ENCODE measurements at places on chromosomes 16 and 17. TPM values are rescaled to one million over a fixed set of nuclear protein-coding genes. Genes with fewer than 3 reads are reported as not detected.
A peak's percentile ranks its signal among the peaks of the same experiment; 100 is the strongest.

DNA sequence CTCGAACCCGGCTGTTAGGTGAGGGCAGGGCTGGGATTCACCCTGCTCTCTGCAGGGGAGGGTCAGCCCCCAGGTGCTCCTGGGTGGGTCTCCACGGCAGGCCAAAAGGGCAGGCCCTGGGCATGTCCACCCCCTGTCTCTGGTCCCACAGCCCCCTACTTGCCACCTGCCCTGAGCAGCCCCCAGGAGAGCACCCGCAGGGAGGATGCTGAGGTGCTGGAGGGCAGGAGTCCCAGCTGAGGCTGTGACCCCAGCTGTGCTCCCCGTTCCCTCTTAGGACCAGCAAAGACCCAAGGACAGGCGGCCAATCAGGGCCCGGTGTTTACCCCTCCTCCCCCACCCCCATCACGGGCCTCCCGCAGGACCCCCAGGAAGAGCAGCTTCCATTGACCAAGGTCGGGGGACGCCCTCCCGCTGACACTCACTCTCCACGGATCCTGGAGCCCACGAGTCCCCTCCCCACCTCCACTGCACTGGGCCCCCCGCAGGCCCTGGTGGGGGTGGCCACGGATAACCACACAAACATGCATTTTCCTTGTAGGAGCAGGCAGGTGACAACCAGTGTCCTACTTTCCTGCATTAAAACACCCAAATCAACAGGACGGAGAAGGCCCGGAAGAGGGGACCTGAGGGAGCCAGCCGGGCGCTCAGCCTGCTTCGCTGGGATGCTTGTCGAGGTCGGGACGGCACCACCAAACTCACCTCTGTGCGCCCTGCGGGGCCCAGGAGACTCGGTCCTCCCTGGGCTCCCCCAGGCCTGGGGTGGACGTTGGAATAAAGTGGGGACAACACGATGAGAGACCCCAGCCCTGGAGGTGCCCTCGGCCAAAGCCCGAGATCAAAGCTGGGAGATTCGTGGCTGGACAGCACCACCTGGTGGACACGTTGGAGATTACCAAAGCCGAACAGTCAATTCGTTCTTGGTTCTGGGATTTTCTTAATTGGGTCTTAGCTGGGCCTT lies 22.5 kb upstream of the ENPP7 start:
- DNase-seq, result peak; percentile 81

GRCh38 chr17:40320756-40321523 lies 12.0 kb downstream of the RARA start:
- DNase-seq, result peak; percentile 85

DNA sequence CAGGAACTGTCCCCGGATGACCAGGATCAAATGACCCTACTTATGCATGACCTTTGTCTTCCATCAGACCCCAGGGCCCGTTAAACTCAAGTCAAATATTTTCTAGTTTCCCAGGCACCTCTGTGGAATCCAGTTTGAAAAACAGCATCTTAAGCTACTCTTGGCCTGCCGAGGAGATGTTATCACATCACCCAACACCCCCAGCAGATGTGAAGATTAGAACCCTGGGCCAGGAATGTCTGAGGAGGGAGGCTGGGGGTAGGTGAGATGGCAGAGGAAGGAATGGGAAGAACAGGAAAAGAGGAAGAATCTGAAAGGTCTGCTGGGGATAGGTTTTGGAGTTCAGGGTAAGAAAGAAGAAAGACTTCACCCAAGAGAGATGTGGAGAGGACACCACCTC lies 79.2 kb downstream of the AXIN2 start:
- no peak for DNase-seq

- DNase-seq, result no peak
Observed at GRCh38 chr17:31715446-31715845, 143.6 kb downstream of the COPRS start.

DNA sequence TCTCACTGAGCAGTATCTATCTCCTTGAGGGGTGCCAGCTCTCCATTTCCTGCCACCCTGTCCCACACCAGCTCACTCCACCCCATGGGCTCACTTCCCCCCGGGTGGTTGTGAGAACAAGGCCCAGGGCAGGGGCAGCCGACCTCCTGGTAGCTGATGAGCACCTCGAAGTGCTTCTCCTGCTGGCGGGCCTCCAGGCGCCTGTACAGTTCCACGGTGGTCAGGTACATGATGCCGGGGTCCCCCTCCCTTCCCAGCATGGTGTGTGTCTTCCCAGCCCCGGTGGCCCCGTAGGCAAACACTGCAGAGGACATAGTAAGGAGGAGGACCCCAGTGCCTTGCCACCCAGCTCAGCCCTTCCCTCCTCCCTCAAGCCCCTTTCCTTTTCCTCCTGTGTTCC lies 12.5 kb downstream of the KIF18B start:
- peak; percentile 59 for DNase-seq

DNA sequence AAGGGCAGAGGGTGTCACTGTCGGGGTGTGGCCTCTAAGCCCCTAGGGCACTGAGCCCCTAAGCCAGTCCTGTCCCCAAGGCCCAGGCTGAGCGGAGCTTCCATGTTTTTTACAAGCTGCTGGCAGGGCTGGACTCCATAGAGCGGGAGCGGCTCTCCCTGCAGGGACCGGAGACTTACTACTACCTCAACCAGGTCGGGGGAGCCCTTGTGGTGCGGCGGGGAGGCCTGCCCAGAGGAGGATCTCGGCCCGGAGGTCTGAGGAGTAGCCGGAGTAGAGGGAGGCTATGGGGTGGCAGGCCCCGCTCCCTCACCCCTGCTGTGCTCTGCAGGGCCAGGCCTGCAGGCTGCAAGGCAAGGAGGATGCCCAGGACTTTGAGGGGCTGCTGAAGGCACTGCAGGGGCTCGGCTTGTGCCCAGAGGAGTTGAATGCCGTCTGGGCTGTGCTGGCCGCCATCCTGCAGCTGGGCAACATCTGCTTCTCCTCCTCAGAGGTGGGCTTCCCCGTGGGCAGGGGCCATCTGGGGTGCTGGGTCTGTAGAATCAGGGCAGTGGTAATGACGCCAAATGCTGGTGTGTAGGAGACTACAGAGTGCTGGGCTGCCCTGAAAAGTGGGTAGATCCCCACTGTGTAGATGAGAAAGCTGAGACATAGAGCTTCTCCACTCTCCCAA lies 4.9 kb downstream of the MYO15B start:
- peak; percentile 77 for DNase-seq

DNA sequence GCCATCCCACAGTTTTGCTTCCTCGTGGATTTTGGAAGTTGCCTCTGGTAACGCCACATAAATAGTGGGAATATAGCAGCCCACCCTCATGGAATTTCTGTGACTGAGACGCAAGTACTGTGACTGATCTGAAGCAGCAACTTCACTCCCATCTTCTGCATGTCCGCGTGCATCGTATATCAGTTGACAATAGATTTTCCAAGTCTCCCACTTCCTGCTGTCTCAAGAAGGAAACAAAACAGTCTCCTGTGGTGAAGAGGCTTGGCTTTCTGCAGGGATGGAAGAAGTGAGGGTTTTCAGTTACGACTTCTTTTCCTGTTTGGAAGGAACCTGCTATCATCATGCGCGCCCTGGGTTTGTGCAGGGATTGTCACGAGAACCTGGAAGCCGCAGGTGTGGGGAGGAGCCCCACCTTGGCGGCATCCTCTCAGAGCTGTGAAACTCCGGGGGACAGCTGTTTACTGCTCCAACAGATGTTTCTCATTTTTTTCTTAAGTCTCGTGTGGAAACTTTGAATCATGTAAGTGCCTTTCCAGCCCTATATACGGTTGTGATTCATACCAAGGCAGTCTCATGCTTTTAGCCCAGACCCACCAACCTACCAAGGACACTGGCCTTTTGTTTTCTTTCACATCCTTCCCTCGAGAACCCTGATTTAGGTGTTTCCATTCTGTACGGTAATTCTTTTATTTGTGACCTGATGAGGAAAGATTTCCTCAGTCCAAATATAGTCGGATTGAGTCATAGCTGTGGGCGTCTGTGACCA lies 57.5 kb downstream of the WIPI1 start:
- no peak for DNase-seq

The LDHD gene
- 1.1 TPM for polyA plus RNA-seq
